ENCODE measurements at places on chromosomes 12 and 14. TPM values are rescaled to one million over a fixed set of nuclear protein-coding genes. Genes with fewer than 3 reads are reported as not detected.
A peak's percentile ranks its signal among the peaks of the same experiment; 100 is the strongest.

KRT78 gene
- not detected for total RNA-seq

RTN1 gene
- not detected for total RNA-seq

DNA sequence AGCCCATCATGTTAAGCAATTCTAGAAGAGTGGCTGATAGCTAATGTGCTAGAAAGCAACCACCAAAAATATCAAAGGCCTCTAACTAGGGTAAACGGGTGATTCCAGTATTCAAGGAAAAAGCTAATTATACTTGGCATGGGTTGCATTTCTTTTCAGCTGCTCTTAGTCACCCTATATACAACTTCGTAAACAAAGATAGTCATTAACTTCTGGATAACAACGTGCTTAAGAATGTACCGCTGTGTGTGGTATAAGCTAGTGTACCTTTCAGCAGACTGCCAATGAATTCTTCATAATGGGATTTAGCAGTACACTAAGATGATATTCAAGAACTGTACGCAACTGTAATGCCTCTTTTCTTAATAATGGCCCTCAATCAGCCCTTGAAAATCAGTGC, 42.2 kb upstream of the SLC6A13 start:
- H3K27ac ChIP-seq = no peak overlapping the region
- H3K4me3 ChIP-seq = no peak overlapping the region
- no peaks in the 10 kb centered on the region for H3K27me3 ChIP-seq
- peaks cover 18% of the 10 kb centered on the region for H3K4me1 ChIP-seq

PTPRO gene
- total RNA-seq = 3.7 TPM

DNA sequence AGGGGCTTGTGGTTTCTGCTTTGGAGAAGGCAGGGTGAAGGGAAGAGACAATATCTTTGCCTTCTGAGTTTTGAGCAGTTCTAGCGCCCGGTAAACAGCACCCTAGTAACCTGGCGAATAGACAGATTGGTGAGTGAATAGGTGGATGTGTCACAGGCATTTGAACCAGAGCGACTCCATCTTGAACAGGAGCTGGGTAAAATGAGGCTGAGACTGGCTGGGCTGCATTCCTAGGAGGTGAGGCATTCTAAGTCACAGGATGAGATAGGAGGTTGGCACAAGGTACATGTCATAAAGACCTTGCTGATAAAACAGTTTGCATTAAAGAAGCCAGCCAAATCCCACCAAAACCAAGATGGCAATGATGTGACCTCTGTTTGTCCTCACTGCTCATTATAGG, 643.6 kb upstream of the TMEM132C start:
- no peaks in the 10 kb centered on the region for H3K27me3 ChIP-seq
- H3K36me3 ChIP-seq = no peaks in the 10 kb centered on the region
- no peak overlapping the region for H3K27ac ChIP-seq
- H3K4me1 ChIP-seq = no peaks in the 10 kb centered on the region

CATSPERB gene
- 2.3 TPM for total RNA-seq

DNA sequence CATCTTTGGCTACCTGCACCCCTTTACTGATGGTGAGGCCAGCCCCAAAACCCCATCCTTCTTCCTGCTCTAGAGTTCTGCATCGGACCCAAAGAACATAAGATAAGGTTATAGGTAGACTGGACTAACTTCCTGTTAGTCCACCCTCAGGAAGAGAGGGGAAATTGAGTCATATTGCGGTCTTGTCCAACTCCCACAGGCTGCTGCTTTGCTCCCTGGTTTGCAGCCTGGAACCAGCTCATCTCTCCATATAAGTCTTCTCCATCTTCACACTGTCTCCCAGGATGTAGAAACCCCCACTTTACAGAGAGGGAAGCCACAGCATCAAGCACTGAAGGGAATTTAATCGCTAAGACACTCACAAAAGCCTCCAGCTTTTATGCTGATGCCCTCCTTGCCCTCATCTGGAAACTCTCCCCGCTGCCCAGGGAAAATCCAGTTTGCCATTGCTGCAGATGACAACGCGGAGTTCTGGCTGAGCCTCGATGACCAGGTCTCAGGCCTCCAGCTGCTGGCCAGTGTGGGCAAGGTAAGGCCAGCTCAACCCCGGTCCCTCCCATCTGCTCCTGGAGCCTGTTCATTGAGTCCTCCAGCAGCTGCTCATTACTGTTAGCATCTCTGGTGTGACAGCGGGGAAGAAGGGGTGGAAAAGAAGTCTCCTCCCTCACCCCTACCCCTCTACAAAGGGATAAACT, 85.3 kb downstream of the B4GALNT3 start:
- no peak overlapping the region for H3K27ac ChIP-seq
- H3K4me1 ChIP-seq = peaks cover 24% of the 10 kb centered on the region
- no peak overlapping the region for H3K4me3 ChIP-seq
- no peak for DNase-seq

GRCh38 chr14:37623971-37624370, 28.5 kb downstream of the TTC6 start:
- no peak for DNase-seq
- no peaks in the 10 kb centered on the region for H3K4me1 ChIP-seq
- H3K4me3 ChIP-seq = no peak overlapping the region

- no peaks in the 10 kb centered on the region for H3K4me1 ChIP-seq
- no peak overlapping the region for H3K4me3 ChIP-seq
- no peaks in the 10 kb centered on the region for H3K36me3 ChIP-seq
- no peak overlapping the region for H3K27ac ChIP-seq
- no peak for DNase-seq
Measured at GRCh38 chr14:72863216-72864006, 30.5 kb downstream of the DPF3 start.

CCDC175 gene
- not detected for total RNA-seq

DNA sequence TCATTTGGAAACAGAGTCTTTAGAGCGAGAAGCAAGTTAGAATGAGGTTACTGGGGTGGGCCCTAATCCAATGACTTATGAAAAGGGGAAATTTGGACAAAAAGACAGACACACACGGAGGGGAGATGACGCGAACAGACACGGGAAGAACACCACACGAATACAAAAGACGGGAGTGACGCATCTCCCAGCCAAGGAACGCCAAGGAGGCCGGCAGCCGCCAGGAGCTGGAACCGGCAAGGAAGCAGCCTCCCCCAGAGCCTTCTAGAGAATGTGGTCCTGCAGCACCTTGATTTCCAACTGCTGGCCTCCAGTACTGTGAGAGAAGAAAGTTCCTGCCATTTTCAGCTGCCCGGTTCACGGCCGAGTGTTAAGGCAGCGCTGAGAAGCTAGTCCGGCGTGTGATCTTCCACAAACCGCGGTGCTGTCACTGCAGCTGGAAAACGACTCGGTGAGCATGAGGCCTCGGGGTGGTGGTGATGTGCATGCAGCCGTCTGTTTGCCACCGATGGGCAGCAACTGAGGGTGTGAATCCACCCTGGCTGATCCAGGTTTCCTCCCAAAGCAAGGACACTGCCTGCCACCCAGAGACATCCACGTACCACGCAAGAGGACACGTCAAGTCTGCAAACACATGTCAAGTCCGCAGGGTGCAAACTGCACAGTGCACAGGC, 124.5 kb downstream of the NCOR2 start:
- no peak overlapping the region for H3K4me3 ChIP-seq
- H3K4me1 ChIP-seq = peaks cover 2% of the 10 kb centered on the region
- DNase-seq = no peak
- peaks cover 6% of the 10 kb centered on the region for H3K36me3 ChIP-seq
- no peaks in the 10 kb centered on the region for H3K27me3 ChIP-seq
- H3K27ac ChIP-seq = no peak overlapping the region

GRCh38 chr12:111546758-111547383, 52.2 kb downstream of the ATXN2 start:
- DNase-seq = no peak
- peak overlapping the region; percentile 26 for H3K4me3 ChIP-seq
- H3K36me3 ChIP-seq = peaks cover 21% of the 10 kb centered on the region
- H3K27ac ChIP-seq = peak overlapping the region; percentile 62

DNA sequence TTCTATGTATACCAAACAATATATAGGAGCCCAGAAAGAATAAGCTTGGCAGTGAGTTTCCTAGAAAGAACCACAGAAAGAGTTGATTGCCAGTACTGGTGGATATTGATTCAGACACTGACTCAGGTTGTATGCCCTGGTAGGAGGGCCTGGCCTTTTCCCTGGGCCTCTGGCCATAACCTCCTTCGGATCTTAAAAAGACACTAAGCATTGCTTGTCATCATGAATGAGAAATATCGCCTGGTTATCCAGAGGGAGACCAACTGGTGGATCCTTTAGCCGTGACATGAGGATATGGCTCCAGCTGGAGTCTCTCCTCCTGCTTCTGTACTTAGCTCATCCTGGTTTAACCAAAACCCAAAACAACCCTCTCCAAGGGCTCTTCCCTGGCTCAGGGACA, 231.5 kb downstream of the MSRB3 start:
- no peaks in the 10 kb centered on the region for H3K36me3 ChIP-seq
- DNase-seq = no peak
- no peak overlapping the region for H3K27ac ChIP-seq

GRCh38 chr12:128872303-128872702, 19.0 kb downstream of the GLT1D1 start:
- H3K27ac ChIP-seq = no peak overlapping the region
- H3K4me1 ChIP-seq = no peaks in the 10 kb centered on the region
- no peaks in the 10 kb centered on the region for H3K36me3 ChIP-seq
- no peak for DNase-seq

PELI2 gene
- 3.2 TPM for total RNA-seq

GRCh38 chr12:15435597-15435996, 113.3 kb downstream of the PTPRO start:
- H3K4me3 ChIP-seq = no peak overlapping the region
- no peak overlapping the region for H3K27ac ChIP-seq
- H3K36me3 ChIP-seq = no peaks in the 10 kb centered on the region

GRCh38 chr14:58954901-58955861, 233.3 kb upstream of the DAAM1 start:
- no peak for DNase-seq
- H3K36me3 ChIP-seq = no peaks in the 10 kb centered on the region
- H3K27ac ChIP-seq = no peak overlapping the region
- peaks cover 16% of the 10 kb centered on the region for H3K27me3 ChIP-seq
- H3K4me1 ChIP-seq = peaks cover 5% of the 10 kb centered on the region

SYT1 gene
- not detected for total RNA-seq

TMEM119 gene
- 0.11 TPM for total RNA-seq

- no peaks in the 10 kb centered on the region for H3K27me3 ChIP-seq
- DNase-seq = no peak
- H3K4me1 ChIP-seq = peaks cover 17% of the 10 kb centered on the region
- H3K4me3 ChIP-seq = no peak overlapping the region
- no peak overlapping the region for H3K27ac ChIP-seq
Measured at GRCh38 chr12:64740646-64741045, 18.6 kb downstream of the GNS start.

DNA sequence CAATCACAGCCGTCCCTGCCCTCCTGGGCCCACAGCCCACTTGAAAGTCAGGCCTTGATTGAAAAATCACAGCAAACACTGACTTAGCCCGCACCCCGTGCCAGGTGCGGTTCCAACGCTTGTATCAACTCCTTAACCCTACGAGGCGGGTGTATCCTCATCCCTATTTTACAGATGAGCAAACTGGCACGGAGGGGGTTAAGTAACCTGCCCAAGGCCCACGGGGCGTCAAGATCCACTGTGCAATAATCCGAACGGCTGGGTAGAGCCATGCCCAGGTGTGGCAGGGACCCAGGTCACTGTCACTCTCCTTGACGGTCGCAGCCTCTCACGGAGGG, 583 bp downstream of the DNAH10 start:
- H3K4me1 ChIP-seq = peaks cover 15% of the 10 kb centered on the region
- no peak for DNase-seq
- no peak overlapping the region for H3K27ac ChIP-seq
- H3K36me3 ChIP-seq = no peaks in the 10 kb centered on the region

OR6C4 gene
- not detected for total RNA-seq

Measured in activated naive CD8-positive, alpha-beta T cell treated with anti-CD3 and anti-CD28 coated beads, Interleukin-2, amount 10 ng/mL, durations not matched to agents 7 days and 5 days (primary cell).